Astrocyte of the spinal cord (primary cell): ENCODE measurements at places on chromosomes 1 and 21.
A peak's percentile ranks its signal among the peaks of the same experiment; 100 is the strongest.

- no peak for DNase-seq
Observed at GRCh38 chr1:27664291-27664690, 7.7 kb downstream of the IFI6 start.

- peak; percentile 60 for DNase-seq
Observed at GRCh38 chr1:209150114-209150513, 433.4 kb upstream of the CAMK1G start.

GRCh38 chr1:14117700-14118099, 417.7 kb downstream of the PRDM2 start:
- DNase-seq, result no peak

GRCh38 chr1:107379826-107380225, 239.0 kb downstream of the NTNG1 start:
- DNase-seq, result no peak

DNA sequence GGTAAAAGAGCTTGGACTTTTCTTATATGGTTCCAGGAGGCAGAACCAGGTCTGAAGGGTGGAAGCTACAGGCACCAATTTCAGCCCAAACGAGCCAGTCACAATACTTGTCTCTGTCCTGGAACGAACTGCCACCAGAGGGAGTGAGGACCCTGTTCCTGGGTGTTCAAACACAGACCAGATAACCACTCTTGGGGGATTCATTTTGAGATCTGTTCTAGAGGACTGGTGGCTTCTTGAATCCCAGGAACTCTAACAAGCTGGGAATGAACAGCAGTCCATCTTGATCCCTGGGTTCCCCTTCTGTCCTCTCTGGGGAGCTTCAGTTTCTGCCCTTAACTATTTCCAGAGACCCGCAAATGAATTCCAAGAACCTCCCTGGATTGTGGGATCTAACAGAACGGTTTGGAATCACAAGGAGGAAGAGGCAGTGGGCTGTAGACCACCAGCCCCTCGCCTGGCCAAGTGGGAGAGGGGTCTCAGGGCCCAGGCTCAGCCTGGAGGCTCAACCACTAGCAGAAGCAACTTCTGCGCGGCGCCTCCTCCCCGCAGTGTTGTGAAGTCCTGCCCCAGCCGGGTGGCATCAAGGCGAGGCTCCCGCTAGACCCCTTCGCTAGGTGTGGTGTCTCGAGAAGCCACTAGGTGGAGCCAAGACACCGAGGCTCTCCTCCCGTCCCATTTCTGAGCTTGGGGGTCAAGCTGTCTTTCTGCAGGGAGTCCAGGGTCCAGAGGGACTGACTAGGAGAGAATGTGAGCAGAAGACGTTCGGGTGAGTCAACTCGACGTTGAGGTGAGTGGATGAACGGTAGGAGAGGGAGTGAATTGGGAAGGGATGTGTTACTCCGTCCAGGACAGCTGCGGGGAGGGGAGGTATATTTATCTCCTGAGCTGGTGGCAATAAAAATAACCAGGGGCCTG, 12.1 kb upstream of the NES start:
- peak; percentile 79 for DNase-seq

DNA sequence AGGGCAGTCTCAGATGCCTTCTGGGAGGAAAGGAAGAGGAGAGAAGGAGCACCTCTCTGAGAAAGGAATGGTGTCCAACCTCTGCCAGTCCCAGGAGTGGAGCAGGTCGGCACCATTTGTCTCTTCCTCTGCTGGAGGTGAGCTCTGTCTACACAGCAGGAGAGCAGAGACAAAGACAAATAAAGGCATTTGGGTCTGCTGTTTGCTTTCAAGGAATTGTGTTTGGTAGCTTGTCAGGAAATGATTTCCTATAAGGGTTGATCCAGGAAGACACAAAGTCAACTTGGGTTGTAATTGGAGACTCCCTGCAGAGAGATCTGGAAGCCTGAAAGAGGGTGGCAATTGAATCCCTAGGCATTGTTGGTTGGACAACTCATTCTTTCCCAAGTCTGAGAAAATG, 34.5 kb upstream of the PLXNA2 start:
- no peak for DNase-seq

- no peak for DNase-seq
Observed at GRCh38 chr1:91579658-91580228, 79.1 kb downstream of the CDC7 start.

DNA sequence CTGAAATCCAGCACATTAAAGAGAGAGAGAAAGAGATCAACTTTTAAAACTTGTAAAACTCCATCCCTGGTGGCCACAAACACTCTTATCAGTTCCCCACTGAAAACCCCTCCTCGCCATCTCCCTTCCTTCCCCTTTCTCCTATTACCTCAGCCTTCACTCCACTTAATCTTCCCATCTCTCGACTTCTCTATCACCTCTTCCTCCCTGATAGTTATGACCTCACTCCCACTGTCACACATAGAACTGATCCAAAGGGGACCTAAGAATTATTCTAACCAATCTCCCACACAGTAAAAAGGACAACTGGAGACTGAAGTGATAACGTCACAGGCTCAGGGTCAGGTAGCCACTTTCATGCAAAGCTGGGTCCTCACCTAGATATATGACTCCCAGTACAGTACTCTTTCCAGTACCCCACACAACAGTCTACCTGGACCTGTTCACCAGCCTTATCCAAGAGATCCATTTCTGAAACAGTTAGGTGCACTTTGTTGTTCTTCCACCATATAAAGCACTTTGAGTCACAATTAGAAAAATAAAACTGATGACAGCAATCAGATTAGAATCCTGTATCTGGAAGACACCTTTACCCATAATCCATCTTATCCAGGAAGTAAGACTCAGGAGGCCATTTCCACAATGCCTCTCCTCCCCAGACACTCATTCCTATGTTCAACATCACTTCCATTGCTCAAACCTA, 324.8 kb downstream of the SMYD3 start:
- no peak for DNase-seq

DNA sequence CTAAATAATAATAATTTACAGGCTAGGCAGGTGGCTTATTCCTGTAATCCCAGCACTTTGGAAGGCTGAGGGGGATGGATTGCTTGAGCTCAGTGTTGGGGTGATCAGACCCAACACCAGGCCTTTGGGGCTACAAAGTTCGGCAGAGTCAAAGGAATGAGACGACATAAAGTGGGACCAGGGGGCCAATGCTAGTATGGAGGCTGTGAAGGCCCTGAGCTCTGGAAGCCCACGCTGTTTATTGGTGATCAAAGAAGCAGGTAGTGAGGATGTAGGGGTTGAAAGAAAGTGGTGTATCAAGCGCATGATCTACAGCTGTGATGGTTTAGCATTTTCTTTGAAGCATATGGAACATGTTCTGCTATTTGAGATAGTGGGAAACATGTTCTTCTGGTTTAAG, 5.6 kb downstream of the BTBD8 start:
- DNase-seq, result no peak

DNA sequence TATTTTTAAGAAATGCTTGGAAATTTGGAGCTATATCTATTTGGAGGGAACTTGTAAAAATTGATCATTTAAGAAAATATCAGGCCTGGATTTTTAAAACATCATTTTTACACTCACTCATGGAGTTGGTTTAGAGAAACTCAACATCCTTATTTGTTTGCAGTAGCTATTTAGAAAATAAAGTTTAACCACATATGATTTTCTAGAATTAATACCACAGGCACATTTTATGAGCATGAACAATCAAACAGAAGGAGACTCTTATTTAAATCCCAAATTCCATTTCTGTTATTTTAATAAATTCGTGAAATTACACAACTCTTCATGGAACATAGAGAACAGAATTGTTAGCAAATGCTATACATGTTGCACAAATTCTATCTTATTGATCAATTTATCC, 3.2 kb downstream of the CDKN2C start:
- DNase-seq, result no peak

DNA sequence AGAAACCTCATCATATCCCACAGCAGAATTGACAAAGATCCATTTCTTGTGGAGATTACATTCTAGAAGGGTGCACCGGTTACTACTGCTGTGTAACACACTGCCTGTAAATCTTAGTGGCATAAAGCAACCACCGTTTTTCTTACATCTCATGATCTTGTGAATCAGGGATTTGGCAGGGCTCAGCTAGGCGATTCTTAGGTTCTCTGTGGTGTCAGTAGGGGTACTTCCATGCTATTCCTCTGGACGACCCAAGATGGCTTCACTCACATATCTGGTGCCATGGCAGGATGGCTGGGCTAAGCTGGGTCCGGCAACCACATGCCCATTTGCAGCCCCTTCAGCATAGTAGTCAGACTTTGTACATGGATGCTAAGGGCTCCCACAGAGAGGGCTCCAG, 179.8 kb upstream of the TMEM51 start:
- no peak for DNase-seq

DNA sequence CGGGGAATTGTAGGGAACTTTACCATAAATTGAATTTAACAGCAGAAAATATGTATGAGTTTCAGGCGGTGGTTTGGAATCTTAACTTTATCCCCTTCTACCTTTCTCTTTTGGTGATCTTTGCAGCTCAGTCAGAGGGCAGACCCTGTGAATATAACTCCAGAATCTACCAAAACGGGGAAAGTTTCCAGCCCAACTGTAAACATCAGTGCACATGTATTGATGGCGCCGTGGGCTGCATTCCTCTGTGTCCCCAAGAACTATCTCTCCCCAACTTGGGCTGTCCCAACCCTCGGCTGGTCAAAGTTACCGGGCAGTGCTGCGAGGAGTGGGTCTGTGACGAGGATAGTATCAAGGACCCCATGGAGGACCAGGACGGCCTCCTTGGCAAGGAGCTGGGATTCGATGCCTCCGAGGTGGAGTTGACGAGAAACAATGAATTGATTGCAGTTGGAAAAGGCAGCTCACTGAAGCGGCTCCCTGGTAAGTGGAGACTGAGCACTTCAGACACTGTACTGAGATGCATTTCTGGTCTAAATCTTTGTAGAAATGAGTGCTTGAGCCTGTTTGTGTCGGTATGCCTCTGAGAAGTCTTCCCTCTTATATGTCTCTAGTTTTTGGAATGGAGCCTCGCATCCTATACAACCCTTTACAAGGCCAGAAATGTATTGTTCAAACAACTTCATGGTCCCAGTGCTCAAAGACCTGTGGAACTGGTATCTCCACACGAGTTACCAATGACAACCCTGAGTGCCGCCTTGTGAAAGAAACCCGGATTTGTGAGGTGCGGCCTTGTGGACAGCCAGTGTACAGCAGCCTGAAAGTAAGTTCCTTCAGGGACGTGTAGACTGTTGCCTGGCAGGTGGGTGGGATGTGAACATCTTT, 1.5 kb downstream of the CCN1 start:
- DNase-seq, result peak; percentile 82

- no peak for DNase-seq
Observed at GRCh38 chr1:20875198-20875973, 88.3 kb upstream of the HP1BP3 start.

- DNase-seq, result no peak
Observed at GRCh38 chr1:101115112-101115511, 89.5 kb upstream of the DPH5 start.

GRCh38 chr1:88145752-88146151, 538.3 kb upstream of the PKN2 start:
- peak; percentile 19 for DNase-seq

DNA sequence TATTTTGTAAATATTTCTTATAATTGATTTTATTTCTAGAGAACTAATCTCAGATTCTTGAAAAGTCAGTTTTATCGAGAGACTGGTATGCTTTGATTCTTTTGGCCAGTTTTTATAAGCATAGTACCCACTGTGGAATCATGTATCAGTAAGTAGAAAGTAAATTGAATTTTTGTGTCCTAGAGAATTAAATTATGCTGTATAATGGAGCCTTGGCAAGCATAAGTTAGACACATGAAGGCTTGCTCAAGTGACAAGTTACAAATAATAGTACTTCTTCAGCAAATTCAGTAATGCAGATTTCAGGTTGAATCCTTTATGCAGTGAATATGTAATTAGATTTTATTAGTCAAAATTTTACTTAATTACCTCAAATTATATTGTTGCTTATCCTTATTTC, 40.1 kb downstream of the ADGRL2 start:
- no peak for DNase-seq

GRCh38 chr1:207134581-207134980, 30.5 kb downstream of the C4BPA start:
- no peak for DNase-seq

- DNase-seq, result no peak
Observed at GRCh38 chr21:43727519-43728153, 8.7 kb downstream of the PDXK start.
